RPMI7951 (cell line): ENCODE measurements at places on chromosomes 12 and 14. TPM values are rescaled to one million over a fixed set of nuclear protein-coding genes. Genes with fewer than 3 reads are reported as not detected.

GRCh38 chr12:51391283-51392123 lies at the start of gene GALNT6:
TSS of gene GALNT6 (minus strand) at chr12:51391406. CDS start at chr12:51379781, 11,625 bp downstream.
- peak; percentile 11 for DNase-seq

GRCh38 chr14:55412676-55413075 lies 1.0 kb upstream of the ATG14 start:
- DNase-seq, result no peak

DNA sequence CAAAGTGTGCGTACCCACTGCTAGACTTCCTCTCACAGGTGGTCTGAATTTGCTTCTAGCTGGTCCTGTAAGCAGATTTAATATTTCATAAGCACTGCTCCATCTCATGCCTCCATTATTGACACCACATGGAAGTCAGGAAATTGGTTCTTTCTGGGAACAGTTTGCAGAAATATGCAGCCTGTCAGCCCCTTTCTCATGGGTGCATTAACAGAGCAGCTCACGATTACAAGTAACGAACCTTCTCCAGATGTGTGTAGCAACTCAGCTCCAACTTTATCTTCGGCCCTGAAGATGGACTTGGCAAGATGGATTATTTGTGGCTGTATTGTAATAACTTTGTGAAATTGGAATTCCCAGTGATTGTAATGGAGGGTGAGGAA lies 214.5 kb upstream of the DDHD1 start:
- DNase-seq, result no peak

GRCh38 chr14:35384455-35385041 lies 20.0 kb downstream of the NFKBIA start:
- peak; percentile 85 for DNase-seq

DNA sequence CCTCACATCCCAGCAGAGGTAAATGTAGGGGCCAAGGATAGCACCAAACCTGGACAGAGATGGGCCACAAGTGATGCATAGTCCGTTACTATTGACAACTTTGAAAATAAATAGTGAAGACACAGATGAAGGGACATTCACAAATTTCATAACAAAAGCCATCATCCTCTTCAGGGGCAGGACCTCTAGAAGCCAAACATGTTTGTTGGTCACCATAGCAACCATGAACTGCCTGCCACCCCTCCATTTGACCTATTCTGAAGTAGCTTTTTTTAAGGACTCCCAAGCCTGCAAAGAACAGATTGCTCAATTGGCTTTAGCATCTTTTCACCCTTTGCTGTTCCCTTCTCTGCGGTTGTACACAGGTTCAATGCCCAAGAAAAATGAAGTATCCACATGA lies 35.7 kb upstream of the MDM1 start:
- DNase-seq, result peak; percentile 14

- DNase-seq, result peak; percentile 60
Observed at GRCh38 chr14:77037938-77038568, 9.5 kb upstream of the IRF2BPL start.

DNA sequence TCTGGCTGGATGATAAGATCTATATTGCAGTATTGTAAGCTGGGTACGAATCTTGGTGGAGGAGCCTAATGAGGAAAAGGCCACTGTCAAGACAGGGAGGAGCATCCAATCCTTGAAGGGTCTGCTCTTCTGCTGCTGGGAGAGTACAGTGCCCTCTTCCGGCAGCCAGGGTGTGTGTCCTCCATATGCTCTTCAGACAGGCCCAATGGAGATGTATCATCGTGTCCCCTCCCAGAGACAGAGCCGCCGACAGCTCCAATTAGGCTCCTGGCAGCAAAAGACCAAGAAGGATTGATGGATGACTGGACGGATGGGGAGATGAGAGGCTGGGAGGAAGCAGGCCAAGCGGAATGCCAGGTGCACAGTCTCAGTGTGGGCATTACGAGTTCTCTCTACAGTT lies 51.6 kb upstream of the PIWIL1 start:
- no peak for DNase-seq

- DNase-seq, result peak; percentile 42
Observed at GRCh38 chr12:53190108-53190729, 9.5 kb upstream of the CSAD start.

- no peak for DNase-seq
Observed at GRCh38 chr12:75672200-75672599, 160.8 kb upstream of the KRR1 start.

DNA sequence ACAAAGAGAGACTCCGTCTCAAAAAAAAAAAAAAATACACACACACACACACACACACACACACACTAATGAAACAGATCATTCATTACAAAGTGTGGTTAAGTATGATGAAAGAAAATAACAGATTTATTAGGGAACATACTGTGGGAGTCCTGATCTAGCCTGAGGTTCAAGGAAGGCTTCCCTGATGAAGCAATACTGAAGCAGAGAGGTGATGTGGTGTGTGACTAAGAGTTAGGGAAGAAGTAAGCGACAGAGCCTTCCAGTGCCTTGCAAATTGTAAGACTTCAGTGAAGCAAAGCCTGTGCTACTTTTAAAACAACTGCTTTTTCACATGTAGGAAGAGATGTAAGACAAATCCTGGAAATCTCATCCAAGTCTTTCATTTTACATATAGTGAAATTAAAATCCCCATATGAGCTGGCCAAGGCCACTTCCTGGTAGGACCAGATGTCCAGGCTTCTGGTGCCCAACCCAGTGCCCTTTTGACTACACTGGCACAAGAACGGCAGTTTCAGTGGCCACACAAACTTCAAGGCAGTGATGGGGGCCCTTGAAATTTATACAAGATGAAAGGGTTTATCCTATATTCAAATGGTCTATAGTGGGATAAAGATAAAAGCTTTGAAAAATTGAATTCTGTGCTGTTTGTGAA lies 86.2 kb downstream of the STON2 start:
- peak; percentile 5 for DNase-seq

GRCh38 chr14:75628816-75629215 lies 31.9 kb downstream of the ERG28 start:
- DNase-seq, result peak; percentile 59

GRCh38 chr12:47120736-47121135 lies 41.0 kb upstream of the AMIGO2 start:
- no peak for DNase-seq

DNA sequence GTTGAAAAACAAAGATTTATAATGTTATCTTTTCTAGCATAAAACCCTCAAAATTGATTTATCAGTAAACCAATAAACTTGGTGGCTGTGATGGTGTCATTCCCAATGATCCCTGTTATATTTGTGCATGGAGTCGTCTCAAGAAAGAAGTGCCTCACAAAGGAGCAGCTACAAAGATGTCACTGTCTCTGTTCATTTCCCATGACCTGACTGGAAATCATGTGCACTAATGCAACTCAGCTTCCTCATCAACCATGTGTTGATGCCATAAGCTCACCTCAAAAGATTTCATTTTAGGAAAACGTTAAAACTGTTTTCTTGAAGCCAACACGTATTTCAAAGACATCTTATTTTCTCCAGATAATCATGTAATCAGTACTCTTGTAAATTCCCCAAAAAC lies 28.8 kb downstream of the CLEC1A start:
- no peak for DNase-seq

GRCh38 chr12:12358528-12358927 lies 1.6 kb downstream of the BORCS5 start:
- no peak for DNase-seq

DNA sequence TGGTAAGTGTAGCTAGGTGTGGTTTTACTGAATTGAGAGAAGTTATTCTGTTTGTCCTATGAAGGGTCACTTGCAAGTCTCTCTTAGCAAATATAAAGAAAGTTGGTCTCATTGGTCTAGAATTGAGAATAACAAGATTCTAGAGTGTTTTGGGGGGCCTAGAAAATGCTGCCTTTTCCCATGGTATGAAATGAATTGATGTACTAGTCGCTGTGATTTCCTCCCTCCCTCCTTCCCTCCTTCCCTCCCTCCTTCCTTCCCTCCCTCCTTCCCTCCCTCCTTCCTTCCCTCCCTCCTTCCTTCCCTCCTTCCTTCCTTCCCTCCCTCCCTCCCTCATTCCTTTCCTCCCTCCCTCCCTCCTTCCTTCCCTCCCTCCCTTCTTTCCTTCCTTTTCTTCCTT lies 166.7 kb upstream of the RGS6 start:
- DNase-seq, result no peak

- no peak for DNase-seq
Observed at GRCh38 chr12:91007531-91008290, 2.9 kb upstream of the EPYC start.

- DNase-seq, result peak; percentile 74
Observed at GRCh38 chr12:53770281-53770680, 18.5 kb upstream of the CISTR start.

DNA sequence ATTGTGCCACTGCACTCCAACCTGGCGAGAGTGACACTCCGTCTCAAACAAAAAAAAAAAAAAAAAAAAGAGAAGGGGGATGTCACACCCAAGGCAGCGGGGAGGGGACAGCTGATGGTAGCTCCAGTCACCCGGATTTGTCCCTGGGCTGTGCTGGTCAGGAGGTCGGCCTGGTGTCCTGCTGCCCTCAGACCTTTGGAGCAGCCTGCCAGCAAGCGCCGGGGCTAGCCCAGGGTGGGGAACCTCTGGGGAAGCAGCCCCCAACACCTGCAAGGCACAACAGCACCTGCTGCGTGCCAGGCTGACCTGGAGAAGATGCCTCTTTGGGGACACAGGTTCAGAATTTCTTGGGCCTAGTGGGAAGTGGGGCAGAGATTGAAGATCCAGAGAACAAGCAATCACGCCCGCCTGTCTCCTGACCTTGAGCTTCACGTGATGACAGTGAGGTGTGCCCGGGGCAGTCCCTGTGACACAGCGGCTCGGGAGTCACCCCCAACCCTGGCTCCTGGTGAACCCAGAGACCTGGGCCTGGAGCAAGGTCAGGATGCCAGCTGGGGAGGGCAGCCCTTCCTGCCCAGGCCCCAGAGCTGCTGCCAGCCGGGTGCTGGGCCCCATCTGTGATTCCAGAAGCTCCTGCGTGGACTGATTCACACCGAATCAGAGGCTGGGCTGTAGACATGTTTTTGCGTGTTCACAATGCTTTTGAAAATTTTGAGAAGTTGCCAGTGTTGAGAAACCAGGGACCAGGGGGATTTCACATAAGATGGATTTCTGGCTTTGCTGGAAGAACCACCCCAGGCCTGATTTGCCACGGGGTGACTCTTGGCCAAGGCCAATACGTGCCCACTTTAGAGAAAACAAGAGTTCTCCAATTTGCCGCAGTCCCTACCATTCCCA lies 66.4 kb downstream of the RFLNA start:
- no peak for DNase-seq

DNA sequence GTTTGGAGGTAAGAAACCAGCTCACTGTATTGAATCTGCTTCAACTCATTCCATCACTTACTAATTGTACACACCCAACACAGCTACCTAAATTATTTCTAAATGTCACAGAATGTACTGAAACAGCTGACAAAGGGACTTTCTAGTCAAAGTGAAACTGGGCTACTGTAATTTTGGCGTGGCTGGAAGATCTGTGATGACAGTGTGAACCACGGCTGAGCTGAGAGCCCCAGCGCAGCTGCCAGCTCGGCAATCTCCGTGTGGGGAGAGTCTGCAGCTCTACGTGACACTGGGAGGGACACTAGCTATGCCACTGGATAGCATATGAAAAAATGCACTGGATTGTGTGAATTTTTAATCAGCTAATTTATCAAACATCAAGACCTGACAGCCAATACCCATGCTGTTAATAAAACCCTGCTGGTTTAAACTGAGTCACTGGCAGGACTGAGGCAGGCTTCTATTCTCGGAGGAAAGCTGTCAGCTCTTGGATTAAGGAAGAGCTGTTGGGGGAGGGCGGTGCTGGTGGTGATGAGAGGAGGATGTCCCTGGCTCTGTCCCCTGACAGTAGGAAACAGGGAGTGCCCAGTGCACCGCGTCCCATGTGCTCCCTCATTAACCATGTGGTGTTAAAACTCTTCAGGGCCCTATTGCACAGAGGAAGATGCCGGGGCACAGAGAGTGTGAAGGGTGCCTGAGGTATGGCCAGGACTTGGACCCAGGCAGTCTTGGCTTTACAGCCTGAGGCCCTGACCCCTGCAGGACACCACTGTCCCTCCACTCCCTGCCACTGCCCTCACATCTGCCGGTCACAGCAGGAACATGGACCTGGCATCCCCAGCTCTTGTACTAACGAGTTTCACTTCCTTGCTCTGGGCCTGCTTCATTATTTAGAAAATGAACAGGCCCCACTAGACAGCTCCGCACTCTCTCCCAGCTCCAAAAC lies 13.3 kb downstream of the SLC15A4 start:
- no peak for DNase-seq

DNA sequence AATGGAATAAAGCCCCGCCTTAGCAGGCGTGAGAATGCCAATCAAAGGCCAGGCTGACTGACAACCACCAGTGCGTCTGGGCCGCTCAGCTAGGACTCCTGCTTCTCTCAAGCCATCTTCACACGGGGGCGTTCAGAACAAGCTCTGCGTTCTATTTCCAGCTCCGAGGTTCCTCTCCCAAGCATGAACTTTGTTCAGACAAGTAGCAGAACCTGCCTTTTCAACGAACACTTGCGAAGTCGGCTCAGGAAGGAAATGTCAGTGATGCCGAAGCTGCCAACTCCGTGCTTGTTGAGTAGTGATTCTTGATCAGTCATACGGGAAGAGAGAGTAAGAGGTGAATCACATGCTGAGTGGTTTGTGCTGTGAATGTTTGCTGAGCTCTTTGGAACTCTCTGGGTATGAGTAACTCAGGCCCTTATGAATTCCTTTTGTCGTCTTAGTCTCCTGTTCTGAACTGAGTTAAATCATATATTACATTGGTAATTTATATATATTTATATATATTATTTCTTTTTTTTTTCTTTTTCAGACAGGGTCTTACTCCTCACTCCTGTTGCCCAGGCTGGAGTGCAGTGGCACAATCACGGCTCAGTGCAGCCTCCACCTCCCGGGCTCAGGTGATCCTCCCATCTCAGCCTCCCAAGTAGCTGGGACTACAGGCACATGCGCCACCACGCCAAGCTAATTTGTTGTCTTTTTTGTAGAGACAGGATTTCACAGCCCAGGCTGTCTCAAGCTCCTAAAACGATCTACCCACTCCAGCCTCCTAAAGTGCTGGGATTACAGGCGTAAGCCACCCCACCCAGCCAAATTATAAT lies 29.4 kb upstream of the BCL7A start:
- DNase-seq, result peak; percentile 80

DNA sequence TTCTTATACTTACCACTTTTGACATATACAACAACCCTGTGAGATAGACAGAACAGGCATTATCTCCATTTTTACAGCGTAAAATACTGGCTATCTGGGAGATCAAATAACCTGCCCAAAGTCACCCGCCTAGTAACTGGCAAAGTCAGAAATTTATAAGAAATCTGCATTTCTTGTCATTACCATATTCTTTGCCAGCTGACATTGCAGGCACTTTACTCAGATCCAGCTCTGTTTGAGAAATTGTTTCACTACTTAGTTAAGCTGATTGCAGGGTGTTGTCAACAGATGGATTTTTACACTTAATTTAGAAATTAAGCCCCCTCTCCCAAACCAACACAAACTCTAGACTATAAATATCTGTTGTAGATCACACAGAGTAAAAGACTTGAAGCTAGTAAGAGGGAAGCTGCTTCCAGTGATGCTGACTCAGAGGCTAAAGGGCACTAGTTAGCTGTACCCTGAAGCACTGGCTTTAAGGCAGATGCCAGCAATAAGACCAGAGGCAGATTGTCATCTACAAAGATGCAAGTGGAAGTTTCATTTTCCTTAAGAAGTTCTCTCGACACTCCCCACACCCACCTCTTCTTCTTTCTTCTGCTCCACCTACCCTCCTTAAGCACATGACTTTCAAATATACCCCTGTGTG lies 153.1 kb downstream of the ANO6 start:
- peak; percentile 73 for DNase-seq

SLC4A8 gene
- total RNA-seq, result 0.78 and 0.96 TPM in 2 replicates

FERMT2 gene
- 70.3 and 84.1 TPM in 2 replicates for total RNA-seq

NGB gene
- total RNA-seq, result not detected in 2 replicates

GPR65 gene
- total RNA-seq, result under 0.01 and 0.24 TPM in 2 replicates

POLR3B gene
- total RNA-seq, result 4.4 and 7.0 TPM in 2 replicates

A2M gene
- 29.7 and 35.4 TPM in 2 replicates for total RNA-seq

NR1H4 gene
- total RNA-seq, result not detected in 2 replicates

LRRK2 gene
- 1.8 and 2.3 TPM in 2 replicates for total RNA-seq
